Left ventricle myocardium inferior (tissue), 1 donor: ENCODE measurements at places on chromosomes 7 and 10.

DNA sequence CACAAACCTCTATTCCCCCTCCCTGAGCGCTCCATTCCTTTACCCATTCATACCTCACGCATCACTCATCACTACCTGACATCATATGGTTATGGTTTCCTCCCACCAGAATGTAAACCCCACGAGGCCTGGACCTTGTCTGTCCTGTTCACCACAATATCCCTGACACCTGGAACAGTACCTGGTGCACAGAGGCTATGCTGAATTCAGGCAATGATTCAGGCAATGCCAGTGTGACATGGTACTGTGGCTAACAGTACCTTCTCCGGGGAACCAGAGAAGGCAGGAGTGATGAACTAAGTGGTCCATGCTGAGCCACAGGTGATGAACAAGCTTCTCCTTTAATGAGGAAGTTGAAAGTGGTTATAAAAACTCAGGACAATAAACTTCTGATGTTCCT, 202.5 kb upstream of the PLXNA4 start:
- DNase-seq: no peak

DNA sequence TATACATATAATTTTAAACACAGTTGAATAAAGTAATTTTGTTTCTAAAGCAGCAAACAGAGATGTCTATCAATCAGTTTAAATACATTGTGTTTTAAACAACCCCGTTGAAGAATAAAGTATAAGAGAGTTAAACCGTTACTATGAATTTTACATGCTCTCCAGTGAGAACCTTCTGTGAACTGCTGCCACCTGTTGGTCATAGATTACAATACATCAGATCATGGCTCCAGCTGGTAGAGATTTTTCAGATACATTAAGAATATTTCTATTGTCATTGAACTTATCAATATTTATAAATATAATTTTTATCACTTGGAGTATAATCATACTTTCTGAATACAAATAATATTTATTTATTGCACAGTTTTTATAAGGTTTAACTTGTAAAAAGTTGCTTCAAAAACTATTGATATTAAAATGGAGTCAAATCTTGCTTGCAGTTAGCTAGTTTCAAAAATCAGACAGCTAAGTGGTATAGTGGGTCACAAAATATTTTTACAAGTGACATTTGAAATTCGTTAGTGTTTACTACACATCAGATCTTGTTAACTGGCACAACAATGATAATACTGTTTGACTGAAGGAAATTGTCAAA, 561.2 kb upstream of the PHF14 start:
- no peak for DNase-seq

DNA sequence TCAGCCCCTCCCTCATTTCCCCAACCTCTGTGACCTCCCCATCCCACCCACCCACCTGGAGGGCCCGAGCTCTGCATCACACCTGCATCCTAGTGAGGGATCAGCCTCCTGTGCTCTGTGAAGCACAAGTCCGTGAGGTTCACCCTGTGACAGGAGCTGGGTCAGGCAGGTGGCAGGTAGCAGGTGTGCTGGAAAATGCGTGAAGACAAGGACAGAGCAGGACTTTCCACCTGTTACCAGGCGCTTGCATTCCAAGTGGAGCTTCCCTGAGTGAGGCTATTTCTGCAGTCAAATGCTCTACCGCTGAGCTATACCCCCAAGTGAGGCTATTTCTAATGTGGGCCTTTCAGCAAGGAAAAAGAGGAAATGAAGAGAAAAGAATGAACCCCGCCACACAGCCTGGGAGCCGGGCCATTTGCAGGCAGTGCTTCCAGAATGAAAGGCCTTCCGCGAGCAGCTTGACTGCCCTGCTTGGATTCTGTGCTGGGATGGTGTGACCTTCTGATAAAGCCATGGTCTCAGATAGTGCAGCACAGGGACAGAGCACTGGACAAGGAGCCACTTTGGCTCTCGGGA, 13.3 kb upstream of the CPXM2 start:
- DNase-seq: no peak

DNA sequence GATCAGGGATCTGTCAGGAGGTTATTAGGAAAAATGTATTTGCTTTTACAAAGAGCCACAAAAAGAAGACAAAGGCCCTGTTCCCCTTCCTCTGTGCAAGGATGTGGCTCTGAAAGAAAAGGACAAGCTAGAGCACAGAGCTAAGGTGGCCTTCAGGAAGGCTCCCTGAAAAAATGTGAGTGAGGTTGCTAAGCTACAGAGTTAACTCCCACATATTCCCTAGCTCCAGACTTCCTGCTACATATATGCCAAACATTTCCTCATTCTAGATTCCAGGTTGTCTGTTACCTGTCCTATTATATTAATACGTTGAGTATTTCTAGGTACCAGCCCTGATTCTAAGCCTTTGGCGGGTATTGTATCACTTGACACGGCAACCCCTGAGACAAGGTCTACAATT, 369.0 kb downstream of the PARD3 start:
- no peak for DNase-seq

DNA sequence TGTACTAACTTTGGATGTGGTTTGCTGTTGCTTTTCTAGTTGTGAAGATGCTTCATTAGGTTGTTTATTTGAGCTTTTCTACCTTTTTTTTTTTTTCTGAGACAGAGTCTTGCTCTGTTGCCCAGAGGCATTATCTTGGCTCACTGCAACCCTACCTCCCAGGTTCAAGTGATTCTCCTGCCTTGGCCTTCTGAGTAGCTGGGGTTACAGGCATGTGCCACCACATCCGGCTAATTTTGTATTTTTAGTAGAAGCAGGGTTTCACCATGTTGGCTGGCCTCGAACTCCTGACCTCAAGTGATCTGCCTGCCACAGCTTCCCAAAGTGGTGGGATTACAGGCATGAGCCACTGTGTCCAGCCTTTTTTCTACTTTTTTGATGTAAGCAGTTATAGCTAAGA, 93.7 kb downstream of the ADAM22 start:
- DNase-seq: no peak

GRCh38 chr7:143131781-143132180, at the start of gene PIP:
Gene PIP (plus strand): TSS chr7:143132077. CDS start chr7:143132117, 40 bp downstream.
- DNase-seq: no peak

- no peak for DNase-seq
Measured at GRCh38 chr7:73768641-73769480, 1.2 kb downstream of the CLDN3 start.

DNA sequence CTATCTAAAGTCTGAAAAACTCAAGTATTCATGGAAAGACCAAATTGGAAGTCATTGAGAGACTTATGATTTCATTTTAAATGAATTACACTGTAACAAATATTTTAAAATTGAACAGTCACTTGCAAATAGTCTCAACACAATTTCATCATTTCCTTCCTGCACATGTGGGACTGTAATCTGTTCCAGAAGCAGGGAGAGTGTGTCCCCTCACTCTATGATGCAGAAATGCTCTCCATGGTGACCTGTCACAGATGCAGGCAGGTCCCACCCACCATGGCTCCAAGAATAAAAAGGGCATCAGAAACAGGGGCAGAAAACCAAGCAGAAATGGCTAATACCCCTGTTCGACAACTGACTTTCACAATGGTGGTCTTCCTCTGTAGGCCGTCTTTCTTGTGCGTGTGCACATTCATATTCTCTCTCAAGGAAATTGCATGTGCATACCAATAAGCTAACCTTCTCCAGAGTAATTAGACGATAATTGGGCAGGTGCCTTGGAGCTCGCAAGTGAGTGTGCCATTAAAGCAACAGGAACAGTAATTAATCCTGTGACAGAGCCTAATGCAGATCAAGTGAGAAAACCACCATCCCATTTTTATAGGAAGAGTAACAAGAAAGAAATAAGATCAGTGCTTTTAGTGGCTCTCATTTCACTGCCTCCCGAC, 170.9 kb downstream of the ZMYND11 start:
- DNase-seq: no peak

DNA sequence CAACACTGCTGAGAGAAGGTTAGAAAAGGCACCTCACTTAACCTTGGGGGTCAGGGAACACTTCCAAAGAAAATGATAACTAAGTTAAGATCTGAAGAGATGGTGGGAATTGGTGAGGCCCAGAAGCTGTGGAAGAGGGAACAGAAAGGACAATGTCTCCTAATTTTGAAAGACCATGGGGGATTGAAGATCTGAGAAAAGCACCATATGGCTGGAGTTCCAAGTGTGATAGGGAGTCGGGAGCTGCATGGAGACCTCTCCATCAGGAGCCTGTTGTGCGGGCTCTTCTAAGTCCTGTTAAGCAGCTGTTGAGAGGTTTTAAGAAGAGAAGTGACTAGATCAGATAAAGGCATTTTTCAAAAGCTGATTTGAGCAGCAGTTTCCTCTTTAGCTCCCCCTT, 254.3 kb downstream of the CDK14 start:
- DNase-seq: no peak

DNA sequence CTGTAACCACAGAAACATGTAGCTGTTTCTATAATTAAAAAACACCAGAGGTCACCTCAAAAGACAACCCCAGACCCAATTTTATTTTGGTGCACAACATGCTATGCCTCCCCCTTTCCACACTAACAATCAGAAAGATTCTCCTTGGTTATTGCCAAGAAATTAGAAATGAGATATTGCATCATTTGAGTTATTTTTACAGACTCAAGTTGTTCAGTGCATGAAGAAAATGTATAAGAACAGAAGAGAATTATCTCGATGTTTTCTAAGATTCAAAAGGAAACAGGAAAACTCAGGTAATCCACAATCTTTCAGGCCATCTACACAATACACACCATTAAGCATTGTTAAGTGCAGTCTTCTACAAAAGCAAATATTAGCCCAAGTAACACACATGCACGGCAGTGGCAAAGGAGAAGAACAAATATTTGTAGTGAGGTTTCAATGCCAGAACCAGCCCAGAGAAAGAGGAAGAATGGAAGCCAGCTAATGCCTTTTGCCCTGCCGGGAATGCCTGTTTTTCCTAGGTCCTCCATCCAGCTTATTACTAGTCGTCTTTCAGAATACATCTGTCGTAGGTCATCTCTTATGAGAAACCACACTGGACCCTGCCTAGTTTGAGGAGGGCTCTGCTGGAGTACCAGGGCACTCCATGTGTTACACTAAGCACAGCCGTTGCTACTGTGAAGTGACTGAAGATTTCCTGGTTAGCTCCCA, 67.6 kb upstream of the C1GALT1 start:
- no peak for DNase-seq

DNA sequence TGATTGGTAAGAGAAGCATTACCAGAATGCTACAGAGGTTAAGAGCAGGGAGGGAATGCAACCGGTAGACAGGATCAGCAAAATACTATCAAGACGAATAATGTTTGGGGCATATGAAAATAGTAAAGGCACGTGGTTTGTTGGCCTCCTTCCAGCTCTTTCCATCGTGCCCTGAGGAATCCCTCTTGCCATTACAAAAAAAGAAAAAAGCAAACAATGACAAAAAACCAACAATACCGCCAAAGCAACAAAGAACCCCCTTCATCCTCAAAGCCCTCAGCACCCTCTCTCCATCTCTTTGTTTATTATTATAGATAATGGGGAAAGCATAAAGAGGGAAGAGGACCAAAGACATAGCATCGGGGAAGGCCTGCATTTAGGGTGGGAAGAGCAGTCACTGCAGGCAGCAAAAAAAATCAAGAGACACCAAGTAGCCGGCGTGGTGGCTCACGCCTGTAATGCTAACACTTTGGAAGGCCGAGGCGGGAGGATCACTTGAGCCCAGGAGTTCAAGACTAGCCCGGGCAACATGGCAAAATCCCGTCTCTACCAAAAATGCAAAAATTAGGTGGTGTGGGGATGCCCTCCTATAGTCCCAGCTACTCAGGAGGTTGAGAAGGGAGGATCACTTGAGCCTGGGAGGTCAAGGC, 78.0 kb downstream of the HIP1 start:
- DNase-seq: no peak

DNA sequence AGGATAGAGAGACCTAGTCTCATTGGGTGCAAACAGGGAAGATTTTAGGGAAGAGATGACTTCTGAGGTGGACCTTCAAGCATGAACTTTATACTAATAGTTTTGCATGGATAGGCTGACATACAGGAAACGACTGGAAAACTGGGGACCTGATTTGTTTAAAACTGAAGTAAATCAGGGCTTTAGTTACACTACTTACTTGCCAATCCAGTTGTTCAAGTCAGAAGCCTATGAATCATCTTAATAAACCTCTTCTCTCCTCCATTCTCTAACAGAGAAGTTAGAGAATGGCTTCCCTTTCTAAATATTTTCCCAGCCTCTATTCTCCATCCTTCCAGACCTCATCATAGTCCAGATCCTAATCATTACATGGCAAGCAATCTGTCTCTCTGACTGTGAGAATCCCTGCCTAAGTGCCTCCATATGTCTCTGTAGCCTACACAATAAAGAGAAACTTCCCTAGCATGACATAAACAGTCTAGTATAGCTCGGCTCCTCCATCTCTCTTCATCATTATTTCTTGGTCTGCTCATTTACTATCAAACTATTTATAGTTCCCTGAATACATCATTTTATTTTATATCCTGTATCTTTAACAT, 55.8 kb downstream of the PRKG1 start:
- DNase-seq: no peak

- DNase-seq: no peak
Measured at GRCh38 chr7:150431839-150432658, 18.4 kb upstream of the GIMAP8 start.

GRCh38 chr7:43232366-43232765, 119.9 kb downstream of the HECW1 start:
- DNase-seq: no peak

GRCh38 chr10:73991884-73992245, 6.1 kb upstream of the VCL start:
- DNase-seq: peak; percentile 31

DNA sequence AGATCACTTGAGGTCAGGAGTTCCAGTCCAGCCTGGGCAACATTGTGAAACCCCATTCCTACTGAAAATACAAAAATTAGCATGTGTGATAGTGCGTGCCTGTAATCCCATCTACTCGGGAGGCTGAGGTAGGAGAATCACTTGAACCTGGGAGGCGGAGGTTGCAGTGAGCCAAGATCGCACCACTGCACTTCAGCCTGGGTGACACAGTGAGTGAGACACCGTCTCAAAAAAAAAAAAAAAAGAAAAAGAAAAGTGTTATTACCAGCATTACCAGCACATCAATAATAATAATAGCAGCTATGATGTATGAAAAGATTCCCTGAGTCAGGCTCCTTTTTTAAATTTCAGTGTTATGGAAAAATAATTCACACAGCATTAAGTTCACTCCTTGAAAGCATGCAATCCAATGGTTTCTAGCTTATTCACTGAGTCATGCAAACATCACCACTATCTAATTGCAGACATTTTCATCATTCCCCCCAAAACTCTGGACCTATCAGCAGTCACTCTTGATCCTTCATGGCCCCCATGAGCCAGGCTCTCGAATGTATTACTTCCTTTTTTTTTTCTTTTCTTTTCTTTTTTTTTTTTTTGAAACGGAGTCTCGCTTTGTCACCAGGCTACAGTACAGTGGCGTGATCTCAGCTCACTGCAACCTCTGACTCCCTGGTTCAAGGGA, 228.4 kb downstream of the FANK1 start:
- no peak for DNase-seq
